CD4-positive, alpha-beta T cell treated with Interleukin-1 beta for 1 hour (primary cell): ENCODE measurements at places on chromosomes 5 and 9.

DNA sequence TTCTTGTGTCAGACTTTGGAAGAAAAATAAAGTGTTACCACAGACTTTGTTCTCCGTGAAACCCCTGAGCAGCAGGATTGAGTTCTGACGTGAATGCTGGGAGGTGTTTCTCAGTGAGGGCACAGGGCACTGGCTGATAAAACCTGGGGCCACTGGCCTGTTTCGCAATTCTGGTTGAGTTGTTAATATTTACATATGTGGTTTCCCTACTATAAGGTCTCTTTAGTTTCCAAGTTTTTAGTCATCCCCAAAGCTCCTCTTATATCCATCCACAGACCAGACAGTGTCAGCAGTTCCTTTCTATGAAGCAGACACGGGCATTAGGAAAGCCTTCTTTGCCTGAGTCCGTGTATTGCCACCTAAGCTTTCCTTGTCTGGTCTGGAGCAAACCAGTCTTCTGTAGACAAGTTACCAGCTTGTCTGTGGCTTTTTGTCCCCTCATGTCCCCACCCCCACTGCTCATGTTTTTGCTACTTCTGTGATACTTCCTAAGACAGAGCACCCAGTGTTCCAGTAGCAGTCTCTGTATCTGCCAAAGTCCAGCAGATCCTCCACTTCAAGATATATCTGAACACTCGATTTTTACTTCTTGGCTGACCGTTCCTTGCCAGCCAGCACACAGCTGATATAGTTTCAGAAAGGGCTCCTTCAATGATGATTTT lies 42.0 kb downstream of the ACO1 start:
- DNase-seq, result no peak

GRCh38 chr9:122133263-122133983 lies 26.2 kb downstream of the NDUFA8 start:
- DNase-seq, result no peak

DNA sequence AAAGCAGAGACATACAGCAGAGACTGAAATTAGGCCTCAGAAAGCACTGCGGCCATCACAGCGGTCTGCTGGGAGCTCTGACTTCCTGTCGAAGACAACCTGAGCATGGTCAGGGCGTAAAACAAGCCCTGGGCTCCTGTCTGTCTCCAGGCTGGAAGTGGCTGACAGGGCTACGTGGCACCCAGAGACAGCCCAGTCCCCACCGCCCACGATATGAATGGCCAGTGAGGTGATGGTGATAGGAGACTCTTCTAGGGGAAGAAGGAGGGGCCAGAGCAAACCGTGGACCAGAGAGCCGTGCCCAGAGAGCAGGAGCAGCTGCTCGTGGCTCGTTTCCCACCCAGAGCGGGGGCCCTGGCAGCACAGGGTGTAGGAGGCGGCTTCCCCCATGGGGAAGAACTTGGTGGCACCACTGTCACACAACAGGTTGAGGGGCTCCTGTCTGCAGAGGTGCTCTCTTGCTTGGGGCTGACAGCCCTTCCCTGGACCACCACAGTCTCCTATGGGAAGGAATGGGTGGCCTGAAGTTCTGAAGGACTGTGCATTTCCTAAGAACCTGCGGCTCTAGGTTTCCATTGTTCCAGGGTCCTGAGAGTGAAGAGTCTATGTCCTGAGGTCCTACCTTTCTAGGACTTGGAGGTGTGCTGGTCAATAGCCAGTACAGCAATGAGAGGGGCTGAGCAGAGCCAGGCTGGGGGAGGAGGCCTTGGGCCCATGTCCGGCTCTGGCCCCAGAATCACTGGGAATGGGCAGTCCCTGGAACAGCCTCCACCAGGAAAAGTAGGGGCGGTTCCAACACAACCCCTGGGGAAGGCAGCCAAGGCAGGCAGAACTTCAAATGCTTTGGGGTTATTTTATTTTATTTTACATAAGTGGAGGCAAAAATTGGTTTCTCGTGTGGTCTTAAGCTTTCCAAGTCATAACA lies 56.4 kb downstream of the BARX1 start:
- DNase-seq, result no peak

DNA sequence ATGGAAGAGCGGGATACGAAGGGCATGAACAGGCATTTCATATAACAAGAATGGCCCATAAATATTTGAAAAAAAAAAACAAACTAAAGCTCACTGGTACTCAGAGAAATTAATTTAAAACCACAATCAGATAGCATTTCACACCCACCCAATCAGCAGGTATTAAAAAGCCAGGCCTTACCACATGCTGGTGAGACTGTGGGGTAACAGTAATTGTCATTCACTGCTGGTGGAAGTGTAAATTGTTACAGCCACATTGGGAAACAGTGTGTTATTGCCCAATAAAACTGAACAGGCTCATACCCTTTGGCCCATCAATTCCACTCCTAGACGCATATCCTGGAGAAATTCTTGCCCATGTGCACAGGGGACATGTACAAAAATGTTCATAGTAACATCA lies 66.0 kb downstream of the PLAC8L1 start:
- DNase-seq, result no peak

DNA sequence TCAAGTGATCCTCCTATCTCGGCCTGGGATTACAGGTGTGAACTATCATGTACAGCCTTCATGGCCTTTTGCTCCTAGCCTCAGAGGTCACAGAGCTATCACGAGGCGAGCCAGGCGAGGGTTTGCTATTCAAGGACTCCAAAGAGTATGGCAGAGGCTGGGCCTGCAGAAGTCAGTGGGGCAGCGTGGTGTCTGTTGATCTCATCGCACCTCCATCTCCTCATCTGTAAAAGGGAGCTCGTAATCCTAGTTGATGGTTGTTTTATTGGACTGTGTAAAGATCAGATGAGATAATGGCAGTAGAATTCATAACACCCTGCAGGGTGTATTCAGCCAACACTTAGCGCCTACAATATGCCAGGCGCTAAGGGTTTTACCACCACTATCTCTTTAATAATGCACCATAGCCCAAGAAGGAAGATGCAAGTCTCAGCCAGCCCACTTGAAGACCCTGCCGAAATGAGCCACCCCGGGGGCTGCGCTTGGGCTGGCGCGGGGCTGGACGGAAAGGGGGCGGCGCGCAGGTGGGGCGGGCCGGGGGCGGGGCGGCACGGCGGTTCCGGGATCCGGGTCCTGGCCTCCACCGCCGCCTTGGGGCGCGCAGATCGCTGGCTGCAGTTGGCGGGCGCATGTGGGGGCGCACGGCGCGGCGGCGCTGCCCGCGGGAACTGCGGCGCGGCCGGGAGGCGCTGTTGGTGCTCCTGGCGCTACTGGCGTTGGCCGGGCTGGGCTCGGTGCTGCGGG lies at the start of gene GALNT12:
GALNT12 (plus strand) TSS at position 601 of the 744 bp plus-strand sequence; CDS start at position 630, 29 bp downstream.
- DNase-seq, result peak; percentile 45

- DNase-seq, result no peak
Measured at GRCh38 chr5:166695326-166695725, 1596.1 kb upstream of the WWC1 start.

GRCh38 chr5:112975721-112976431 lies 722 bp upstream of the DCP2 start:
- DNase-seq, result no peak

DNA sequence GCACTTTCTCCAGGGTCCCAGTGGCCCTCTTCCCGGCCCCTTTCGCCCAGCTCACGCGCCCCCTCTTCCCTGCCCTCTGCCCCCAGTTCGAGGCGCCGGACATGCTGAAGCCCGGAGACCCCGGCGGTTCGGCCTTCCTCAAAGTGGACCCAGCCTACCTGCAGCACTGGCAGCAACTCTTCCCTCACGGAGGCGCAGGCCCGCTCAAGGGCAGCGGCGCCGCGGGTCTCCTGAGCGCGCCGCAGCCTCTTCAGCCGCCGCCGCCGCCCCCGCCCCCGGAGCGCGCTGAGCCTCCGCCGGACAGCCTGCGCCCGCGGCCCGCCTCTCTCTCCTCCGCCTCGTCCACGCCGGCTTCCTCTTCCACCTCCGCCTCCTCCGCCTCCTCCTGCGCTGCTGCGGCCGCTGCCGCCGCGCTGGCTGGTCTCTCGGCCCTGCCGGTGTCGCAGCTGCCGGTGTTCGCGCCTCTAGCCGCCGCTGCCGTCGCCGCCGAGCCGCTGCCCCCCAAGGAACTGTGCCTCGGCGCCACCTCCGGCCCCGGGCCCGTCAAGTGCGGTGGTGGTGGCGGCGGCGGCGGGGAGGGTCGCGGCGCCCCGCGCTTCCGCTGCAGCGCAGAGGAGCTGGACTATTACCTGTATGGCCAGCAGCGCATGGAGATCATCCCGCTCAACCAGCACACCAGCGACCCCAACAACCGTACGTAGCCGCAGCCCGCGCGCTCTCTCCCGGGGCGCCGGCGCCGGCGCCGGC lies 1.0 kb downstream of the PRDM6 start:
- DNase-seq, result no peak

DNA sequence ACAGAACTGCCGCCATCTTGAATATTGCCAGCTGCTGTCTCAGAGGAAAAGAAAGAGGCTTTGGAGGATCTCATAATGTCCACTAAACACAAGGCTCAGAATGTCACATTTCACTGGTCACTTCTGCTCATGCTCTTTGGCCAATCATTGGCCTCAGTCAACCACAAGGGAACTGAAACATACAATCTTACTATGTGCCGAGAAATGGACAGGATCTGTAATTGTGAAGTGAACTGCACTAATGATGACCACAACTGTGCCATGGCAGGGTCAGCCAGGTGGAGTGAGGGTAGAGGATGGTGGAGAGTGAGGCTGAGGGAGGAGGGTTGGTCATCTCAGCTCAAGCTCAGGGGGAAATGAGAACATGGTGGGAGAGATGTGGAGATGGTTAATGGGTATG lies 32.8 kb downstream of the GDNF start:
- no peak for DNase-seq

GRCh38 chr9:134293611-134294152 lies 32.6 kb upstream of the RXRA start:
- DNase-seq, result no peak

GRCh38 chr9:125061391-125061790 lies 81.9 kb downstream of the SCAI start:
- DNase-seq, result no peak

- DNase-seq, result peak; percentile 79
Measured at GRCh38 chr9:131277910-131278701, 1.8 kb upstream of the FAM78A start.

DNA sequence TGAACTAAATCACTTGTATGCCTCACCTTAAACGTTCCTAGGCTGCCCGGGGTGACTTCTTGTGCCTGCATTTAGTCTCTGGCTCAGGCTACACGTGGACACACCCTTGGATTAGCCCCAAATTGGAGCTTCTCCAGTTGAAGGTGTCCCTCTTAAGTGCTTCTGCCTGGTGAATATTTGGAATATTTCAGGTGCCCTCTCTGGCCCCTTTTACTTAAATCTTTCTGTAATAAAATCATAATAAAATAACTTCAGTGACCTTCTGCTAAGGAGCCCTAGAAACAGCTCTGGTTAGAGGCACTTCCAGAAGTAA lies 74.3 kb upstream of the KLF9 start:
- no peak for DNase-seq

GRCh38 chr5:139124774-139125520 lies 73.2 kb downstream of the SIL1 start:
- DNase-seq, result no peak

GRCh38 chr9:68841276-68842052 lies 136.4 kb downstream of the PIP5K1B start:
- DNase-seq, result no peak

DNA sequence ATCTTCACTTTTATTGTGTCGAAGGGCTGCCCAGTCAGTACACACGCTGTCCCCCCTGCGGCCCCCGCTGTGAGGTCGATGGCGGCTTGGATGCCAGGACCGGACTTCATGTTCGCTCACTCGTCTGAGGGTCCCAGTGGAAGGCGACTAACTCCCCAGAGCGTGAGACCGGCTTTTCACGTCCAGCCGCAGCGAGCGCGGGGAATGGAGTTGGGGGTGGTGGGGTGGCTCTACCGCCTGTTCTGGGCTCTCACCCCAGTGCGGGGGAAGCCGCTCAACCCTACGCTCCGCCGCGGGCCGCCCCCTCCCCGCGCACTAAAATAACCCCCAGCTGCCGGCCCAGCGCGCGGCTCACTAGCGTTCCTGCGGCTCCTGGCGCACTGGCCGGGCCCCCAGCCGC lies at the start of gene SLC25A2:
SLC25A2 (minus strand) TSS at position 294 of the 400 bp plus-strand sequence; CDS start at position 110, 184 bp downstream.
- DNase-seq, result no peak

DNA sequence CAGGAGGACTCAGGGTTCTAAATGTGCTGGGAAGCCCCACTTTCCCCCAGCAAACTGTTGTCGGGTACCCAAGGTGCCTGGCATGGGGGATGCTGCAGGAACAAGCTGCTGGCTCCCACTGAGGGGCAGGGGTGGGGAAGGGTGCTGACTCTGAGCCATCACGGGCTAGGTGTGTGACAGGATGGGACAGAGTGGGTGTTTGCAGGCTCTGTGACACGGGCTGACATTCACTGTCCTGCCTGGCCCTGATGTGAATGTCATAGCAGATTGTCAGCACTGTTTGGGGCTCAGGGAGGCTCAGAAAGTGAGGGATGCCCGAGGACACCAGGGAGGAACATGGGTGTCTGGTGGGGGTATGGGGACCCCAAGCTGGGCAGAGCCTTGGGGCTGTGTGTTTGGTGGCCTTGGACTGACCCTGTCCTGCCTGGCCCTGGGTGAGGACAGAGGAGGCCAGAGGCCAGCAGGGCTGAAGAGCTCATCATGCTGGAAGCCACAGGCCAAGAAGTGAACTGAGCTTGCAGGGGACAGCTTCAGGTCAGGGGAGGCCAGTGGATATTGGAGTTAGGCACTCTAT lies 20.6 kb downstream of the WNK2 start:
- DNase-seq, result no peak

GRCh38 chr9:84412654-84413053 lies 72.1 kb upstream of the SLC28A3 start:
- DNase-seq, result no peak

DNA sequence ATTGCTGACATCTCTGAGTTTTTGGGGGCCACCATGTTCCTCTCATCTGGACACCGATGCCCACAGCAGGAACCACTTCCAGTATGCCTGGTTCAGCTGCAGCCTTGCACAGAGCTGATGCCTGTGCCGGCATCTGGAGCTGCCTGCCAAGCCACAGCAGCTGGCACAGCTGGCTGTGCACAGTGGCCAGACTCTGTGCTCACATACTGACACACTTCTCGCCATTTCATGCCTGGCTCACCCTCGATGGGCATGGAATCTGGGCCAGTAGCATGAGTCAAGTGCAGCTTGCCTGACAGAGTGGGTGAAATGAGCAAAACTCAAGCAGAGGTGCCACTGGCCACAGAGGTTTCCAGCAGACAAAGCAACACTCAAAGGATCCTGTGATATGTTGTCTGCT lies 863.4 kb downstream of the DNAH5 start:
- DNase-seq, result no peak

- DNase-seq, result no peak
Measured at GRCh38 chr9:4143936-4144717, 155.7 kb downstream of the GLIS3 start.

GRCh38 chr5:111069839-111070238 lies 1.7 kb upstream of the TSLP start:
- DNase-seq, result no peak

DNA sequence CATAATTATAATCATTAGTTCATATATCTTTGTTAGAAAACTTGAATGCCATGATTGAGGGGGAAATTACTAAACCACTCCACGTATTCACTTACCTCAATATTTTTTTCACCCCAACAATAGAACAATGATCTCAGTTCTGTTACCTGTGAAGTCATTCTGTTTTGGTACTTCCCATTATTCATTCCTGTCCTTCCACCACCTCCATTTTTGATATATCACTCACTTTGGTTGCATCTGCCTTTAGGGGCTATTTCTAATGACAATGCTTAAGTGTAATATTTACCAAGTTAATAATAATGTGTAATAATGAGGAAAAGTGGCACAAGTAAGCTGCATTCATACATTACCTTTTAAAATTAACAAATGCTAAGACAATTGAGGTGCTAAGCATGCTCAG lies 218.4 kb downstream of the SPATA31D1 start:
- no peak for DNase-seq

GRCh38 chr5:145056800-145057199 lies 778.3 kb downstream of the PRELID2 start:
- DNase-seq, result no peak

- no peak for DNase-seq
Measured at GRCh38 chr5:83031381-83031780, 45.8 kb downstream of the TMEM167A start.
